ENCODE measurements at places on chromosomes 5 and 9.

DNA sequence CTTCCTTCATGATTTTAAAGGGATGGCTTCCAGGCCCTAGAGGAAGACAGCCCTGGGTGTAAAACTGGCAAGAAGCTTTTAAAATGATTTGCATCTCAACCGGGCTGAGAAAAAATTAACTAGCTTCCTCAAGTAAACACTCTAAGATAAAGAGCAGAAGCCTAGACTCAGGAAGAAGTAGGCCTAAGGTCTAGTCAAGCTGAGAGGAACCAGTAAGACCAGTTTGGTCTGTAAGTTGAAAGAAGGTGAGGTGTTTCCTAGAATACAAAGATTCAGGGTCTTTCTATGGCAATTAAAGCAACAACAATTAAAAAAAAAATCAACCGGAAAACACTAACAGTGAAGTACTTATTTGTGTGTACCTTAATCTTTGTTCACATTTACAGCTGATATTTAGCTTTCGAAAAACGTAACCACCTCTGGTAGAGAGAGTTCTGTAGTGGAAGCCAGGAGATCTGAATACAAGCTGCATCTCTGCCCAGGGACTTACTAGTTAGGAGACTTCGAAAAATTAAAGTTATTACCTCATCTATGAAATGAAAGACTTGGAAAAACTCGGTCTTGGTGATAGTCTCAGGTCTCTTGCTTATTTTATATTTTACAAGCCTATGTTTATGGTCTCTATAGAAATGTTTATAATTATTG is 75.7 kb downstream of the TUSC1 start:
- no peak for DNase-seq

- DNase-seq = no peak
Observed at GRCh38 chr9:83794051-83794450, 23.5 kb downstream of the GKAP1 start.

DNA sequence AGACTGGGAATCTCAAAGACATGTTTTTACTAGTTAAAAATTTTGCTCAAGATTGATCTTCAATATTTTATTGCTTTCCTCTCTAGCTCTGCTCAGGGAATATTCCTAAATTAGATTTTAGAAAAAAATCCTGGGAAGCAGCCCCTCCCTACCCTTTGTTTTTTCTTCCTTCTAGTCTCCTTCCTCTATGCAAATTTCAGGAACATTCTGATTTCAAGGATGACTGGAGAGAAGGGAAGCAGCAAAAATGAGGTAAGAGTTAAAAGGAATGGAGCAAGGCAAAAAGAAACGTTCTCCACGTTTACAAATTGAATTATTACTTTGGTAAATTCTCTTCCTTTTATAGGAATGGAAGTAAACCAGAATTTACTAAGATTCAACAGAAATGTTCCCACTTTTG is 493.4 kb upstream of the TUSC1 start:
- no peak for DNase-seq

- DNase-seq = no peak
Observed at GRCh38 chr9:15220658-15221318, 86.2 kb downstream of the TTC39B start.

DNA sequence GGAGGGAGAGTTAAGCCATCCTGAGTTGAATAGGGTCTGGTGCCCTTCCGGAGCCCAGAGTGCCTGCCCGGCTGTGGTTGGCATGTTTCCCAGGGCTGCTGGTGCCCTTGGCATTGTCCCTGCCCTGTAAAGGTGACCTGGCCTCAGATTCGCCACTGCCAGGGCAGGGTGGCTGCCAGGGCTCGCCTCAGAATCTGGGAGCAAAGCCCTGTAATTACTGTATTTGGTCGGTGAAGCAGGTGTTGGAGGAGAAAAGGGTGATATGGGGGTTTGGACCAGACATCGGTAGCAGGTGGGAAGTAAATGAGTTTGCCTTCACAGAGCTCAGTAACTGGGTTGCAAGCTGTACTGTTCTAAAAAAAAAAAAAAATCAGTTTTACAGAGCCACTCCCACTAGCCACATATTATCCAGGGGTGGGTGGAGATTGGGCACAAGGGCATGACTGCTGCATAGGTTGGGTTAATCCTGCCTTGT is 47.6 kb downstream of the RGS3 start:
- DNase-seq = no peak

DNA sequence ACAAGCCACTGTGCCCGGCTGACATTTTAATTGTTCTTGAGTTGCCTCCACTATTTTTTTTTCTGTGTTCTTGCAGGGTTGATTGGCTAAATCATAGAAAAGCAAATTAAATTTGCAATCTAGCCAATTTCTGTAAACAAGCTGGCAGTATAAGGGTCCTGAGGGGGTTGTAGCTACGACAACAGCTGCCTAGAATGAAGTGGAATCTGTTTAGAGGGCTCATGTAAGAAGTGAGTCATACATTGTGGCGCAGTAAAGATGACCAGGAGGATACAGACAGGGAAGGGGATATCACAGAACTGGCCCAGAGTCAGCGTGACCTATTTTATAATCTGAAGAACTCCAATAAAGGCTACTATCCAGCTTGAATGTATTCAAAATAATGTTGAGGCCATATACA is 82.2 kb upstream of the TLE1 start:
- DNase-seq = no peak

DNA sequence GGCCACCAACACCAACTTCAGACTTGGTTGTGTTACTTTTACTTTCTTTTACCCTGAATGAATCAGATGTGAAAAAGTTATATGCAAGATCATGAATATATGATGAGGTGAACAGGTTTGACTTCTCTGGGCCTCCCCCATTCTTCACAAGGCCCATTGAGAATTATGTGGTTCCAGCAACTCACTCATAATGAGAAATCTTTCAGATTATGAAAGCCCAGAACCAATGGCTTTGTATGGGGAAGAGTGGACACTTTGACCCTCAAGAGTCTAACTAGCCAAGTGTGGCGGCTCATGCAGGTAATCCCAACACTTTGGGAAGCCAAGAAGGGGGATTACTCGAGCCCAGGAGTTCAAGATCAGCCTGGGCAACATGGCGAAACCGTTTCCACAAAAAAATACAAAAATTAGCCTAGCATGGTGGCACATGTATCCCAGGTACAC is 16.1 kb upstream of the LNPEP start:
- DNase-seq = no peak

GRCh38 chr9:92850898-92851297 is 26.9 kb downstream of the ZNF484 start:
- DNase-seq = no peak

DNA sequence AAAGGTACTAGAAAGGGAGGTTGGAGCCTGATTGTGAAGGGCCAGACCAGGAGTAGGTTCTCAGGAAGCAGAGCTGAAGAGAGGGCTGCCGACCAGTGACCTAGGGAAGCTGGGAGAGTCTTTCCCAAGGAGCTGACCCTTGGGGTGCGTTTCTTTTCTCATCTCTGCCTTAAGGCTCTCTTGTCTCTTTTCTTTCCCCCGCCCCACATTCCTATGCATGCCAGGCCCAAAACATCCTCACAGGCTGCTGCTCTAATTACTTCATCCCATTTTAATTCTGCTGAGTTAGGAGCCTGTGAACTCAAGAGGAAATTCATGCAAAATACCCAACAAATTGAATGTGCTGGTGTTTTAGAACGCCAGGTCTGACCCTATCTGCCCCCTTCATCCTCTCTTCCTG is 46.9 kb upstream of the HSPA9 start:
- DNase-seq = no peak

- DNase-seq = no peak
Observed at GRCh38 chr5:30765227-30765626, 428.3 kb upstream of the CDH6 start.

DNA sequence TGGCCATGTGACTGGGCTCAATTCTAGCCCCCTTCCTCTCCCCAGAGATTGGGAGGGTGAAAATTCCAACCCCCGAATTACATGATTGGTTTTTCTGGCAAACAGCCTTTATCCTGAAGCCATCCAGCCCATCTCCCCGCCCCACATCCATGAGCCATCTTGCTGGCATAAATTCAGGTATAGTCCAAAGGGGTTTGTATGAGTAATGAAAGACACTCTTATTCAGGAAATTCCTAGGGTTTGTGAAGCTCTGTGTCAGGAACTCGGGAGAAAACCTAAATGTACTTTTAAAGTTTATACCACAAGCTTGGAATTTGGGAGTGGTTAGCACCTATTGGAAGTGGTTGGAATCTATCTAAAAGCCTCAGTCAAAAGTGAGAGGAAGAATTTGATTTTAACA is 80.6 kb upstream of the SIMC1 start:
- DNase-seq = no peak

DNA sequence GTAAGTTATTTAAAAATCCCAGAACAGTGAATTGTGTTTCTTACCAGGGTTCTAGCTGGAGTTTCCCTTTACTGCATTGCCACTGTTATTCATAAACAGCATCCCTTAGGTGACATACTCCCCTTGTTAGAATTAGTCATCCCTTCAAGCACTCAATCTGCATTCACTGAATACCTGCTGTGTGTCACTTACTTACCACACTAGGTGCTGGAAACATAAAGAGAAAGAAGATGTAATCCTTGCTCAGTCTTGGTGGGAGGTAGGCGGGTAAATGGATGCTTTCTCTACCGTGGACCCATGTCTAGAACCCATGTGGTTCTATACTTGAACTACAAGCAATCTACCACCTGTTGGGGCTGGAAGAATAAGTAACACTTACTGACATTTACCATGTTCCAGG is 371.6 kb downstream of the KDM4C start:
- no peak for DNase-seq

GRCh38 chr9:26748449-26749058 is 144.0 kb downstream of the CAAP1 start:
- no peak for DNase-seq

DNA sequence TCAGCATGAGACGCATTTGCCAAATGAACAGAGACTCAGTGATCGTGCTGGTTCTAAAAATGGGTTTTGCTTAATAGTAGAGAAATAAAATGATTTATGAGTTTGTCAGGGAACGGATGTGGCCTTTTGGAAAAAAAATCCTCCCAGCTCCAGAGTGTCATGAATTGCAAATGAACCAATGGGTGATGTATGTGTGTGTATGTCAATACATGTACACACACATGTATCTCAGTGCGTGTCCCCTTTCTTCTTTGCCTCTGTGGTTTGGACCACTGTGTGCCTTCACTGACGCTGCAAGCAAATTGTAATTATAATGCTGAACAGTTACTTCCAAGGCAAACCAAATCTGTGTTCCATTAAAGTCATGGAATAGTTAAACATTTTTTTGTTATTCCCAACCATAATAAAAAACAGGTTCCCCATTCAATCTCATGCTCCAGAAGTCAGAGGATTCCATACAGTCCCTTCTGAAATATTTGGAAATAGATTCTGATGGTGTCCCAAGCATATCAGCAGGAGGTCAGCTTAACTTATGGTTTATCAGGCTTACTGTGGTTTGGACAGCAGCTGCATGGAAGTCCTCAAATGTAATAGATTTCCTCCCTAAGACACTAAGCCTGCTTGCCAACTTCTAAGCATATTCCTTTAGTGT is 630.5 kb downstream of the ACTL7B start:
- DNase-seq = no peak

GRCh38 chr9:715743-716400 is 125.6 kb upstream of the DMRT1 start:
- DNase-seq = no peak

- no peak for DNase-seq
Observed at GRCh38 chr5:52043543-52043942, 660.3 kb downstream of the ISL1 start.

- no peak for DNase-seq
Observed at GRCh38 chr9:70119786-70120185, 76.1 kb downstream of the MAMDC2 start.

Measured in breast epithelium (tissue), 4 donors.